GM23338 (cell line): ENCODE measurements at places on chromosomes 13 and 19. TPM values are rescaled to one million over a fixed set of nuclear protein-coding genes. Genes with fewer than 3 reads are reported as not detected.

The ICAM5 gene
- total RNA-seq, result 2.7 and 4.6 TPM in 2 replicates

The TNFRSF19 gene
- total RNA-seq, result 0.35 and 0.93 TPM in 2 replicates

The FGF21 gene
- total RNA-seq, result 1.3 TPM in 1 of 2 replicates, not detected in the other

The SULT2A1 gene
- total RNA-seq, result not detected in 2 replicates

The ZNF506 gene
- 24.7 and 26.0 TPM in 2 replicates for total RNA-seq

The KCNN1 gene
- total RNA-seq, result 12.4 and 29.8 TPM in 2 replicates

The CEACAM21 gene
- not detected in 2 replicates for total RNA-seq

The ZNF283 gene
- total RNA-seq, result 8.7 and 12.0 TPM in 2 replicates

The PSG11 gene
- total RNA-seq, result not detected in 2 replicates

- DNase-seq, result no peak
These were observed 21.9 kb downstream of the CCL25 start for GRCh38 chr19:8074501-8074900.

- peak; percentile 75 for DNase-seq
These were observed 1972.2 kb downstream of the OLFM4 start for GRCh38 chr13:55000844-55001243.

DNA sequence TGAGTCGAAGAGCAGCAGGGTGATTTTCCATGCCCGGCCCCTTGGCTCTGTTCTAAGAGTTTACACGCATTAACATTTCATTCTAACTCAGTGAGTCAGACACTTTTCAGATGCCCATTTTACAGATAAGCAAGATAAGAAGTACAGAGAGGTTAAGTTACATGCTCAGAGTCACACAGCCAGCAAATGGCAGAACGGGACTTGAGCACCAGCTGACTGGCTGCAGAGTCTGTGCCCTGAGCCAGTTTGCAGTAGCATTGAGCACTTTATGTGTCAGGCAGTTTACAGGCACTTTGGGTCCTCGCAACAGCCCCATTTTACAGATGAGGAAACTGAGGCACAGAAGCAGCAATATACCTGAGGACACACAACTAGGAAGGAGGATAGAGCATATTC is 19.0 kb downstream of the CCDC8 start:
- no peak for DNase-seq

DNA sequence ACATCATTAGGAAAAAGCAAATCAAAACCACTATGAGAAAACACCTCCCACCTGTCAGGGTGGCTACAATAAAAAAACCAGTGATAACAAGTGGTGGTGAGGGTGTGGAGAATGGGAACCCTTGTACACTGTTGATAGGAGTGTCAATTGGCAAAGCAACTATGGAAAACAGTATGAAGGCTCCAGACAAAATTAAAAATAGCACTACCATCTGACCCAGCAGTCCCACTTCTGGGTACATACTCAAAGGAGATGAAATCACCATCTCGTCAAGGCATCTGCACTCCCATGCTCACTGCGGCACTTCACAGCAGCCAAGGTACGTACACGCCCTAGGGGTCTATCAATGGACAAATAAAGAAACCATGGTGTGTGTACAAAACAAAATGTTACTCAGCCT is 715.1 kb downstream of the UQCRFS1 start:
- no peak for DNase-seq

DNA sequence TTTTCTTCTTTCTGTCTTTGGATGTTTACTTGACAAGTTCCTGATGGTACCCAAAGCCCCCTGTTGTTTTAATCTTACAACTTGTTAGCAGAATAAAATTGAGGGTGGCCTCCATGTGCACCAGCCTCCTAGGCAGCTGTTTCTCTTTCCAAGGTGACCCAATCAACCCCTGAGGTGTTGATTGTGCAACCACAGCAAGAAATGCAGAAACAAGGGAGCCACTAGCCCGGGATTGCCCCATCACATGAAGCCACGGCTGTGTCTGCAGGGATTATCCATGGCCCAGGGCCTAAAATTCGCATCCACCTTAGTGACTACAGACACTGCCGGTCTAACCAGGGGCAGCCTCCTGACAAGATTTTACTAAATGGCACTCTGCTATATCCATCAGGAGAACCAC is 14.4 kb downstream of the CEACAM4 start:
- DNase-seq, result no peak

- peak; percentile 89 for DNase-seq
These were observed 19.7 kb upstream of the SYCN start for GRCh38 chr19:39223703-39224279.

- peak; percentile 75 for DNase-seq
These were observed 52.5 kb downstream of the C13orf42 start for GRCh38 chr13:51058461-51059167.

DNA sequence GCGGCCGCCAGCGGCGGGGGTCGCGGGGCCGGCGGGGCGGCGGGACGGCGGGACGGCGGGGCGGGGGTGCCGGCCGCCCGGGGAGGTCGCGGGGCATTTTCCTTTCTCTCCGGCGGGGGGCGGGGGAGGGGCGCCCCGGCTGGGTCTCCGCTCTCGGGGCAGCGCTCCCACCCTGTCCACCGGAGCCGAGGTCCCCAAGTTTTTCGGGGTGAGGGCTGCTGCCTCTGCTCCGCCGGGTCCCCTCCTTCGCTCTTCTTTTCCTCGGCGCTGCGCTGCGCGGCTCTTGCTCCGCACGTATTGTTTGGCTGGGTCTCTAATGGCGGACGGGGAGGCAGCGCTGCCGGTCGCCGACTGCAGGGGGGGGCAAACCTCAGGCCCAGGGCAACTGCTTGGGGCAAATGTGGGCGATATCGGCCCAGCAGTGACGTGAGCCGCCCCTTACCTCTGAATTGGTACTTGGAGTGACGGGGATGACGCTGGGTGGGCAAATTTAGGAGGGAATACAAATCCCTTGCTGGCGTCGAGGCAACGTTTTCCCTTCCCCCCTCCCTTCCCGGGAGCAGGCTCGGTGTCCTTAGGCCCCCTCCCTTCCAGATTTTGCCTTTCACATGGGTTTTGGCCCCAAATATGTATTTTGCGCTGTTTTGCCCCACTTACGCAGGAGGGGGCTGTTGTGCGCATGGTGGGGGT is 759 bp downstream of the ZMYM2 start:
- peak; percentile 61 for DNase-seq

DNA sequence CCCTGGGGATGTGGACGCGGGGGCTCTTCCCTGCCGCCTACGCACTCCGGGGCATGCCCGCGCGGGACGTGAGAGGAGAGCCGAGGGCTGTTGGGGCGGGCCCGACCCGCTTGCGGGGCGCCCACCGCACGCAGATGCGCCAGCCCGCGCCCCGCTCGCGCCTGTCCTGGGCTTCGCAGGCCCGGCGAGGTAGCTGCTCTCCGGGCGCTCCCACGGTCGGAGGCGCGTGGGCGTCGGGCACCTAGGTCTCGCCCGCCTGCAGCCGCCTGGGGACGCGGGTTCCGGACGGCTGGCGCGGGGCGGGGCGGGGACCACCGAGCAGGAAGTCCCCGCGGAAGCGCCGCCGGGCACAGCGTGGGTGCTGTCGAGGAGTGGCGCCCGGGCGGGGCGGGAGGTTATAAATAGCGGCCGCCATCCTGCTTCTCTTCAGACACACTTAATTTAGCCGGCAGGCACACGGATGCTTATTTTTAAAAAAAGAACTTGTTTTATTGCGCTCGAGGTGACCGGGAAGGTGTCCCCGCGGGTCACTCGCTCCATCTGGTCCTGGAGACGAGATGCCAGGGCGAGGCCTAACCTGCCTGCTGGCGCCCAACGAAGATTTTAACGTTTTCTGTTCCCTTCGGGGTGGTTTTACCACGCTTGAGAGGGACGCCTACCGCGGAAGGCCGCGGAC is 561 bp upstream of the GJA3 start:
- peak; percentile 50 for DNase-seq

DNA sequence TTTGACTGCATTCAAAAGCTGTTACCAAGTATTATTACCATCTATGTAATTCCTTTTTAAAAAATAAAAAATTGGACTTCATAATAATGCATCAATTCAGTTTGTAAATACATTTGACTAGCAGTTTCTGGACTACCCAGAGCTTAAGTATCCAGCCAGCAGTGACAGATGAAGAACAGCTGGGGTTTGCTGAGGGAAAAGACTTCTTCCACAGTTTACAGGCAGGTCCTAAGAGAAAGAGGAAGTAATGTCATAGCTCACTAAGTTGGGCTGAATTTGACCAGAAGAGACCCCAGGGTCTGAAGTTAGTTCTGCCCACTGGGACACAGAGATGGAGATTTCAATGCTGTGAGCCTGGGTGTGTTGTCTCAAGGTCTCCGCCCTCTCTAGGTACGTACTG is 96.4 kb downstream of the MBNL2 start:
- DNase-seq, result no peak

GRCh38 chr13:43061496-43062280 is 38.3 kb downstream of the DNAJC15 start:
- no peak for DNase-seq

DNA sequence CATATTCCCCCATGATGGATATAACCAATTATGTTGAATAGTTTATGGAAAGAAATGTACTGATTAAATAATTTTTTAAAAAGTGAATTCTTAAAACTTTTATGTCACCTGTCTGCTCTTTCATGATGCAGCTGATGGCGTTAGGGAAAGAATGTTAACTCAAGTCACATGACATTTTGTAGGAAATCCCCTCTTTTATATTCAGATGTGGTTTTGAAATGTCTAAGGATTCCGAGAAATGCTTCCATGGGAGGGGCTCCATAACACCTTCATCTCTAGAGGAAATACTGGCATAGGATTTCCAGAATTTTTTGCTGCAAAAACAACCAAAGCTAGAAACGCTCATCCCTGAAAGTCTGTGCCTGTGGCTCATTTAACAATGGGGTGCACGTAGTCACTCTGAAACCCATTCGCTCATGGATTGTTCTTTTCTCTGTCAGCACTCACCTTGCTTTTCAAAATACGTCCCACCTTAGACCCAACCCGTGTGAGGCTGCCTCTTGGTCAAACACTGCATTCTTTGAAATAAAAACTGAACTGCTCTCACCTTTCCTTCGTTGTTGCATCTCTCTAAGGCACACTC is 288.9 kb downstream of the SHISA2 start:
- DNase-seq, result no peak

GRCh38 chr13:30133554-30133912 is 173.8 kb downstream of the KATNAL1 start:
- no peak for DNase-seq

DNA sequence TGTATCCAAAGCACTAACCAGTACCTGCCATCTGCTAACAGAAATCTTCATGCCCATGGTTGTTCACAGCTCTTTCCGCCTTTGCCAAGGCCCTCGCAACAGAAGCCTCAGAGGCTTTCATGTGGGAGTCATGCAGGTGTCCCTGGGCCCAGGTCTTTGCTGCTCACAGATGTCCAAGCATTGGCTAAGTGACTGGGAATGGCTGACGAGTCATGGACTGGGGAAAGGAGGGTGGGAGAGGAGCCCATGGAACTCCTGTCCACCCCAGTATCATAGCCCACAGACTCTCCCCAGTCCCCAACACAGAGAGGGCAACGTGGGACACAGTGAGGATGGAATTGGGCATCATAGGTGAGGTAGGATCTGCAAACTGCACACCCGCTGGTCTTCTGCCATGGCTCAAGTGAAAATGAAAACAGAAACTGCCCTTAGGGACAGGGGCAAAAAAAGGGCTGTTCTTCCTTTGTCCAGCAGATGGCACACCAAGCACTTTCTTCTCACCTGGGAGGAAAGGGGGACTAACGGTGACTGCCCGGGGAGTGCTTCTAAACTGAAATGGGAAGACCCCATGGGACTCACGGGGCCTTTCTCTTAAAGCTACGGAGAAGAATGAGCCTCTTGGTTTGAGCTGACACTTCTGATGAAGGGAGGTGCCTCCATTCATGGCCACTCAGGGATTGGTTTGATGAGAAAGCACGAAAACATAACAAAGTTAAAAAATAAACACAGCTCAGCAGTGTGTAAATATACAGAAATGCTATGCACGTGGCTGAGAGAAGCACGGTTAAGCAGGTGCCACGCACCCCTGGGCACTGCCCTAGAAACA is 11.1 kb upstream of the DHRS12 start:
- DNase-seq, result peak; percentile 89

DNA sequence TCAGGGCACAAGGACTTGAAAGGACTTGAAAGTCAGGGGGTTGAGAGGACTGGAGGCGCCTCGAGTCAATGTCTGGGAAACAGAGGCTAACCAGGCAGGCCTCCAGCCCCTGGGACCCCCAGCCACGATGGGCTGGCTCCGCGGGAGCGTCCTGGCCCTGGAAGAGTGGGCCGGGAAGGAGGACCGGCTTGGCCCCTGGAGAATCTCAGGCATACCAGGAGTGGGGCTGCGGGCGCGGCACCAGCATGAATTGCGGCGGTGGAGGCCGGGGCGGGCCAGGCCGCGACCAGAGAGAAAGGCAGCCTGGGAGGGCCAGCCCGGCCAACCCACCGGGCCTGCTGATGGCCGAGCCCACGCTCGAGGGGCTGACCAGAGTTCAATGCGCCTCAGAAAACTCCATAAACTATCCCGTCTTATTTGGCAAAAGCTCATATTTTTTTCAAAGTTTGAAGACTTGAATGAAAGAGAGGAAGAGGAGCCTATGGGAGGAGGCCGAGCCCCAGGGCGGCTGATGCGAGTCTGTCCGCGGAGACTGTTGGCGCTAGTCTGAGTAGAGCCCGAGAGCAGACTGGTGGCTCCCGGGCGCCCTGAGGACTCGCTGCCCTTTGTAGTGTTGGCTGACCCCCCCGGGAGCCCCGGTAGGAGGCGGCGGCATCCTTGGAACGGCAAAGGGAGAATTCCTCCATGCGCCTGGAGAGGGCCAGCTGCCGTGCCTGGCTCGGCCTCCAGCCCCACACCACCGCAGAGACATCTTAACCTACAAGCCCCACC is 68.0 kb downstream of the MLLT1 start:
- DNase-seq, result no peak

- no peak for DNase-seq
These were observed 157.5 kb downstream of the DLEU7 start for GRCh38 chr13:50685956-50686355.

- no peak for DNase-seq
These were observed 38.5 kb downstream of the SPATA13 start for GRCh38 chr13:24199016-24199415.

DNA sequence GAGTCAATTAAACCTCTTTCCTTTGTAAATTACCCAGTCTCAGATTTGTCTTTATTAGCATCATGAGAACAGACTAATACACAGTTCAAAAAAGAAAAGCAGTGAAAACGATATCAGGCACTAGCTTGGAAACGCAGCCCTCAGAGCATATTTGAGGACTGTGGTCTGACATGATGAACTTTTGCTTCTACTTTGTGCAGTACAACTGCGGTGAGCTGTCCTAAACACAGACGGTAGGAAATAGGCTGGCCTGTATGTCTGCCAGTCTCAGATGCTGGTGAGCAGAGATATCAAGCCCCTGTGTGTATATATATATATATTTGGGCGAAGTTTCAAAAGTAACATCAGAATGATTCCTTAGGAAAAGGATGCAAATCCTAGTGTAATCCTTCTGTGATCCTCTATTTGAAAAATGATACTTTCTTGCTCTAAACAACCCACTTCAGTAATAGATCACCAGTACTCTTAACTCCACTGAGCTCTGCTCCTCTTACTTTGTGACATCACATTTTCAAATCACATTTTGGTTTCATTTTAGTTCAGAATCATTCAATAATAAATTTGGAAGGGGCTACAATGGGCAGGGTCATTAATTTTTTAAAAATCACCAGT is 74.4 kb downstream of the TNFRSF19 start:
- DNase-seq, result no peak
